ENCODE measurements at places on chromosomes 7 and 10.

- no peak for DNase-seq
Observed at GRCh38 chr10:69994262-69994661, 58.4 kb upstream of the MACROH2A2 start.

DNA sequence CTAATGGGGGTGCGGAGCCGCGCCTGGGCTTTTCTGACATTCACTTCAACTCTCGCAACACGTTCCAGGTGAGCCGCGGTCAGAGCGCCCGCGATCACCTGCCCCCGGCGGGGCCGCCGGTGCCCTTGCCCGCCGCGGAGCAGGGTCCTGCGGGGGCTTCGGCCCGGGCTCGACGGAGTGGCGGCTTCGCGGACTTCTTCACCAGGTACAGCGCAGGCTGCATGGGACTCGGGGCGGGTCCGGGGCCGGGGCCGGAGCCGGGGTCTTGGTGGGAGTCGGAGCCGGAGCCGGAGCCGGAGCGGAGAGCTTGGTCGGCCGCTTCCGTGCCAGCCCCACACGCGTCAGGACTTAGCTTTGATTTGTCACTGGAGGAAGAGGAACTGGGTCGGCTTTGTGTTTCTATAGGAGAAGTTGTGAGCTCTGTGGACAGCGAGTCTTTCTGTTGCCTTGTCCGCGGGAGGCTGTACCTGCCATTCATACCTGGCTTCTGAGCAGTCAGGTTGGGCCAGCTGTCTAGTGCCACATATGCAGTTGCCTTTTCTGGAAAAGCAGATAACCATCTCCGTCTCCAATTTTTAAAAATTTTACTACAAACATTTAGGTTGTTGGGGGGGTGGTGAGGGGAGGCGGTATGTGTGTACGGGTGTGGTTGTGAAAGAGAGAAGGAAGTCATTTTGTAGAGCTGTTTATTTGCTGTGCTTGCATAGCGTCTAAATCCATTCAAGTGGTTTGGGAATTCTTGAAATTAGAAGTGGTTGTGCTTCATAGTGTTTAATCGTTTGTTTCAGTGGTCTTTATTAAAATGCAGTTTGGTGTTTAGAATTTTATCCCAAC lies 1.3 kb downstream of the TBC1D12 start:
- DNase-seq: peak; percentile 26

DNA sequence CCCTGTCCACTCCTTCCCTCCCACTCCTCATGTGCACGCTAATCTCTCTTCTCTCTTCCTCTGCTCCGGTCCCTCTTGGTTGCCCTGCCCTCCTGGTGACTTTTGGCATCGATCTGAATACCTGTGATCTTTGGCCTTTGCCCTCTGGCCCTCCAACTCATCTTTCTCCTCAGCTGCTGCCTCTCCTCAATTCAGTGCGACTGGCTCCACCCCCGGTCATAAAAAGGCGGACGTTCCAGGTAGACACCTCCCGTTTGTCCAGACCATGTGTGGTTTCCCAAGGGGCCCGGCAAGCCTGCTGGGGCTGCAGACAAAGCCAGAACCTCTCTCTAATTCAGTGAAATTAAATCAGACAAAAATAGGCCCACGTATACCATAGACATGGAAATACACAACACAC lies 96.8 kb downstream of the COL13A1 start:
- DNase-seq: no peak

DNA sequence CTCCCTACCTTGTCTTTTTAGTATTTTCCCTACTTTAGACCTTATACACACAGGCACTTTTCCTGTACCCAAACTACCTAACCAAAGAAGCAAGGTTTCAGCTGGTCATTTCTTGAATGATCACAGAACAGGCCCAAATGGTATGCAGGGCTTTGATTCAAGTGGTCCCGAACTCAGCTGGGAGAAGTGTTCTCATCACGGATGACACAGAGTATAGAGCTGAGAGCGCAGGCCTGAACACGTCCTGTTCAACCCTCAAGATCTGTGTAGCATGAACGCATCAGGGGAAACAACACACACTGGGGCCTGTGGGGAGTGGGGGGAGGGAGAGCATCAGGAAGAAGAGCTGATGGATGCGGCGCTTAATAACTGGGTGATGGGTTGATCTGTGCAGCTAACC lies 318.2 kb downstream of the SFMBT2 start:
- no peak for DNase-seq

- no peak for DNase-seq
Observed at GRCh38 chr10:26216585-26217395, at the start of gene GAD2. GAD2 (plus strand) TSS chr10:26216774; CDS start chr10:26216810, 36 bp downstream.

Measured in esophagus squamous epithelium (tissue), 5 donors.